Inflammatory macrophage treated with lipopolysaccharide for 1 hour (primary cell): ENCODE measurements at places on chromosomes 1 and 21.
A peak's percentile ranks its signal among the peaks of the same experiment; 100 is the strongest.

DNA sequence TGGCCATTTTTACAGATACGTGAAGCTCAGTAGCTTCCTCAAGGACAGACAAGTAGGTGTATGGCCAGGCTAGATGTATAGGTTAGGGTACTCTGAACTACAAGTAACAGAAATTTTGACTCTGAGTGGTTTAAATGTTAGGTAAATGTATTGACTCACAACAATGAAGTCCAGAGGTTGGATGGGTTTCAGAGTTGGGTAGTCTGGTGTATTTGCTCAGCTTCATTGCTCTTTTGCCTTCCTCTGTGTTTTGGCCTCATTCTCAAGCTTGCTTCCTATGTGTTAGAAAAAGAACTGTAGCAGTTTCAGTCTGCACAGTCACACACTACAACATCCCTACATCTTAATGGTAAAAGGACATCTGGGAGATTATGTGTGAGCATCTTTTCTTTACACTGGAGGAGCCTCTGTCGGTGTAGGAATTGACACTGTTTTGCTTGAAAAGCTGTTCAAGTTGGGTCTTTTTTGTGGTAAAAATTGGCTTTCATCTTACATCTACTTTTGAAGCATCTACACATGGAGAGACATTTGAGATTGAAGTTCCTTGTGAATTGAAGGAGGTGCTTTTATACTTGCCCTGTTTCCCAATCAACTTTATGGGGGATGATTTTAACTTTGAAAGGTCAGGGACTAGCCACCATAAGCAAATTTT is 64.4 kb downstream of the MAST2 start:
- no peak for DNase-seq

DNA sequence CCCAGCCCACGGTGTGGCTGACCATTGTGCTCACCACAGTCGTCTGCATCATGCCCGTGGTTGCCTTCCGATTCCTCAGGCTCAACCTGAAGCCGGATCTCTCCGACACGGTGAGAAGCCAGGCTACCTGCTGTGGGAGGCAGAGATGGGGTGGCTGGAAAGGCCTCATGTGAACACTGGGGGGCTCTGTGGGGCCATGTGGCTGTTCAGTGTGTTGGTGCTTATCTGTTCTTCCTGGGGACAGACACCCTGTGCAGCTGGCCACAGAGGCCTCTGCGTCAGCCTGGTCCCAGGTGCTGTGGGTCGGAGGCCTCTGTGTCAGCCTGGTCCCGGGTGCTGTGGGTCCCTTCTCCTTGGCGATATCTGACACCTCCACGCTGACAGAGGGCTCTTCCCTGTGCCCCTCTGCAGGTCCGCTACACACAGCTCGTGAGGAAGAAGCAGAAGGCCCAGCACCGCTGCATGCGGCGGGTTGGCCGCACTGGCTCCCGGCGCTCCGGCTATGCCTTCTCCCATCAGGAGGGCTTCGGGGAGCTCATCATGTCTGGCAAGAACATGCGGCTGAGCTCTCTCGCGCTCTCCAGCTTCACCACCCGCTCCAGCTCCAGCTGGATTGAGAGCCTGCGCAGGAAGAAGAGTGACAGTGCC is 23.2 kb downstream of the ATP8B2 start:
- no peak for DNase-seq

- no peak for DNase-seq
These were observed 41.2 kb upstream of the CFAP298 start for GRCh38 chr21:32653326-32653901.

DNA sequence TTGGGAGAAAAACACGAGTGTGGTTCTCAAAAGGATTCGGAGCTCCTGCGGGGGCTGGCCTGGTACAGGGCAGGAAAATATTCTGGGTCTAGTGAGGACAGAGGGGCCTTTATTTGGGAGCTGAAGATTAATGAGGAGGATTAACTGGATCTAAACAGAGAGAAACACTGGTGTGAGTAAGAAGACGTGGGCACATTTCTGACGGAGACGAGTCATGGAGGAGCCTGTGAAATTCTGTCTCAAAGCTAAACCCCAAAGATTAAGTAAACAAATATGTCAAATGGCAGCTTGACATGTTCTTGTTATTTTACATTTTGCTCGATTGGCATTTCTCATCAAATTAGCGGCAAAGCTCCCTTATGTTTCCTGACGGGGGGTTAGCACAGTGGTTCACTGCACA is 12.8 kb downstream of the PROK1 start:
- DNase-seq: no peak

DNA sequence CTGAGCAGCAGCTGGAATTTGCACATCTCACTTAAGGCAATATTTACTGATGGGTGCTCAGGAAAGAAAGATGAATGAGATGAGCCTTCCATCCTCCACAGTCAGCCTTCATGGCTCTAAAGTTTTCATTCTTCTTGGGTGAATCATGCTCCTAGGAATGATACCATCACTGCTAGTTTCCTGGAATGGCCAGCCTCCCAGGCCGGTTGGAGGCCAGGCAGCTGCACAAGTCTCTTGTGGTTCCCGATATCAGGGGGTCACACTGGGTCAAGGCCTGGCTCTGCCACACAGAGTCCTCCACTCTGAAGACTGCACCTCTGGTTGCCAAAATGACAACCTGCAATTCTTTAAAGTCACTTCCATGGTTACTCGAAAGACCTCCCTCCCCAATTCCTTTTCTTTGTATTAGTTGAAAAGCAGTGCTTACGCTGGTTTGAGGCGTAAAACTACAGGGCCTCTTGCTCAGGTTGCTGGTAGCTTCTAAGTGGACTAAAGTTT is 46.2 kb upstream of the PALMD start:
- DNase-seq: no peak

GRCh38 chr21:46095814-46096595 is 1.9 kb upstream of the COL6A2 start:
- DNase-seq: no peak

GRCh38 chr1:50424045-50424883 is 1.0 kb upstream of the DMRTA2 start:
- DNase-seq: no peak

- DNase-seq: no peak
These were observed 169.2 kb upstream of the SGIP1 start for GRCh38 chr1:66364578-66365391.

- no peak for DNase-seq
These were observed 44.7 kb upstream of the LAX1 start for GRCh38 chr1:203720242-203720641.

- no peak for DNase-seq
These were observed 5.4 kb downstream of the ZSWIM5 start for GRCh38 chr1:45200906-45201500.

- no peak for DNase-seq
These were observed 44.9 kb upstream of the USP24 start for GRCh38 chr1:55259911-55260609.

- DNase-seq: no peak
These were observed 5.0 kb downstream of the LRRC71 start for GRCh38 chr1:156925154-156926010.

DNA sequence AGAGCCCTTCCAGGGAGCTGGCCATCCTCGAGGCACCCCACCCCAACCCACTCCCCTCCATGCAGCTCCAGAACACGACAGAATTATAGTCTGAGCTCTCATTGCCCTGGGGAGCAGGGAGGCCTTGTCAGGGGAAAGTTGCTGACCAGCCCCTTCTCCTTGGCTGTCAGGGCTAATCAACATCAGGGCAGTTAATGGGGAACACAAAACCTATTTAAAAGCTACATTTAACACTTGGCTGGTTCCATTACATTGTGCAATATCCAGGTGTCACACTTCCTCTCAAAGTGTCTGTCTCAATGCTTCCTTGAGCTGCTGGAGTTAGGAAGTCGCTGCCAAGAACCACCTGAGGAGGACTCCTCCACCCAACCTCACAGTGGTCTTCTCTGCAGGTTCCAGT is 111.8 kb upstream of the GRIK3 start:
- DNase-seq: no peak

- peak; percentile 91 for DNase-seq
These were observed 30.6 kb upstream of the CTPS1 start for GRCh38 chr1:40948741-40949443.

GRCh38 chr21:14527696-14528652 is 18.1 kb downstream of the SAMSN1 start:
- DNase-seq: peak; percentile 64

DNA sequence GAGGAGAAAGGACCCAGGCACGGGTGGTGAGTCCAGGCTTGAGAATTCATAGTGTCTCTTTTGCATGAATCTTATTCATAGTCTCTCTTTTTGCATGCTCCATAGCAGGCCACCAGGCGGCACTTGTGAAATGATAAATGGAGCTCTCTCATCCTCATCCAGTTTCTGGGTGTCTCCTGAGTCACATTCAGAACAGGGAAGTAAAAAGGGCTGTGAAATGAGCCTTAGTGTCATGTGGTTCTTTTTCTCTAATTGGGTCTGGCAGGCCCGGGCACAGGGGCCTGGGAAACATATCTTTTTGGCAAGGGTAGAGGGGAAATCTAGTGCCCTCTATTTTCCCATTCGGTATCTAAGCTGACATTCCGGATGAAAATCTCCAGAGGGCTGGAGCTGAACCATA is 19.1 kb upstream of the NCF2 start:
- peak; percentile 93 for DNase-seq

GRCh38 chr21:38917043-38917774 is 111.5 kb downstream of the ETS2 start:
- DNase-seq: no peak

DNA sequence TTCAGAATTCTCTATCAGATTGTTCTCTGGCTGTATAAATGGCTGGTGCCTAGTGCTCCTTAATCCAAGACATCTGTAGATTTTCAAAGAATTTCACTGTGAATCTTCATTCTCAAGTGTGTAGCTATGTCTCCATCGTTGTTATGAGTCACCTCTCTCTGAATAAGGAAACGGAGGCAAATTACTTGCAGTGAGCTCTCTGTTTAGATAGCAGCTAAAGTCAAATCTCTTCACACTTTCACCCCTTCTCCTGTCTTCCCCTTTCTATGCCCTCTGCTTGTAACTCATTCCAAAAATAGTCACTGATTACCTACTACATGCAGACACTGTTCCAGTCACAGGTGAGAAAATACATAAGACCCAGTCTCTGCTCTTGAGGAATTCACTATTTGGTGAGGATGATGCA is 39.7 kb downstream of the CHML start:
- peak; percentile 51 for DNase-seq

DNA sequence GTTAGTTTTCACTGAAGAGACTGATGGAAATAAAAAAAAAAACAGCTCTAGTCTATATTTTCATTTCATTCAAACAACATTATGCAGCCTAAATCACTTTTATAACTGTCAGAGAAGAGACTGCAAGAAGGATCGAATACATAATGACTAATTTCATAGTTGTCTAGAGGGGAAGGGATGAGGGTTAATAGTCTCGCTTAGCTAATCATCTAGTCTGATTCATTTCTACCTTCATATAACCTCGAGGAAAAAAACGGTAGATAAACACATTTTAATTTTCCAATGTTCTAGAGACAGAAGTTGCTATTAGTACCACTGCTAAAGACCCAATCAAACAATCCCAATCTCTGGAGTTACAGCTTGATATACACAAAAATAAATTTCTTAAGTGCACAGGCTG is 3.5 kb downstream of the FUBP1 start:
- DNase-seq: no peak

GRCh38 chr1:117942293-117942692 is 12.8 kb downstream of the WDR3 start:
- no peak for DNase-seq

GRCh38 chr1:150061632-150062101 is 5.9 kb upstream of the VPS45 start:
- peak; percentile 70 for DNase-seq

DNA sequence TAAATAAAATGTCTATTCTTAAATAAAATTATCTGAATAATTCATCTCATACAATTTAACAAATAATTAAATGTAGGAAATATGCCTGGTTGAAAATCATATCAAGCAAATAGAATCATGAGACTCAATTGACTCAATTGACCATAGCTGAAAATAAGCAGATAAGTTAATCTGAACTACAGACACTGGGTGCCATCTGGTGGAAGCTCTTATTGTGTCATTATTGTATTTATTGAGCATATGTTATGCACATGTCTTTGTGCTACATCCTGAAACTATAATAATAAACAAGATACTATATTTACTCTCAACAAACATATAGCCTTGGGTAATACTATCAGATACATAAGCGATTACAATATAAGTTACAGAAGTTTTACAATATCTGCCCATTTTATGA is 41.0 kb downstream of the BRINP3 start:
- no peak for DNase-seq

- DNase-seq: no peak
These were observed 20.7 kb upstream of the ZC3H12A start for GRCh38 chr1:37453647-37454046.

DNA sequence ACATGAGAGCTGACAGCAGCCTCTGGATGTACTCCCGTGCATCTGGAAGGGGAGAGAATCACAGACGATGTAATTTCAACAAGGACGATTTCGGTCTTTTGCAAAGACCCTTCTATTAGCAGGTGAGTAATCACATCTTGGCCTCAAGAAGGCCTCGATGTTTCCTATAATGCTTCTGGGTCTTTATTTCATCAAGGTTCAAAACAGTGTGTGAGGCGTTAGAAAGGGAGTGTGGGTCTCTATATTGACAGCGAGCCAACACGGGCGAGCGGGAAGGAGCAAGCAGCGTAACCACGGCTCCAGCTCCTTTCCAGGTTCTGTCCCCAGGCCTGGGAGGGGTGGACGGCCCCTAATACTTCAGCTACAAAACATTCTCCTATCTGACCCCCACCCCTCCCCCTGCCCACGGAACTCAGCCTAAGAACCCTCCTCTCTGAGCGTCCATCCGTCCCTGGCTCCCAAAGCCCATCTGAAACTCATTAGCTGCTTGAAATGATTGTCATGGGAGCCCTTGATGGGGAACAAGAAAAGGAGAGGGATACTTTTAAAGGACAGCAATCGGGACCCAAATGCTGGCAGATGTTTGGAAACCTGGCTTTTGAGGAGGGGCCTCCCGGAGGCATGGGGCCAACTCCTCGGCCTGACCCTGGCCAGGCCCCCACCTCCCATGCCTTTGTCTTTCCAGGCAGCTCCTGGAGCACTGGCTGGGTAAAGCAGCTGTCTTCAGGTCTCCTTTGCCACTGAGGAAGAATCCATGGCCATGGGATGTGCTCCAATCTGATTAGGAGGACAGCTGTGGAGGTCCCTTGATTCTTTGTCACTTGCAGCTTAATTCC is 250.8 kb downstream of the FOXD2 start:
- DNase-seq: no peak

DNA sequence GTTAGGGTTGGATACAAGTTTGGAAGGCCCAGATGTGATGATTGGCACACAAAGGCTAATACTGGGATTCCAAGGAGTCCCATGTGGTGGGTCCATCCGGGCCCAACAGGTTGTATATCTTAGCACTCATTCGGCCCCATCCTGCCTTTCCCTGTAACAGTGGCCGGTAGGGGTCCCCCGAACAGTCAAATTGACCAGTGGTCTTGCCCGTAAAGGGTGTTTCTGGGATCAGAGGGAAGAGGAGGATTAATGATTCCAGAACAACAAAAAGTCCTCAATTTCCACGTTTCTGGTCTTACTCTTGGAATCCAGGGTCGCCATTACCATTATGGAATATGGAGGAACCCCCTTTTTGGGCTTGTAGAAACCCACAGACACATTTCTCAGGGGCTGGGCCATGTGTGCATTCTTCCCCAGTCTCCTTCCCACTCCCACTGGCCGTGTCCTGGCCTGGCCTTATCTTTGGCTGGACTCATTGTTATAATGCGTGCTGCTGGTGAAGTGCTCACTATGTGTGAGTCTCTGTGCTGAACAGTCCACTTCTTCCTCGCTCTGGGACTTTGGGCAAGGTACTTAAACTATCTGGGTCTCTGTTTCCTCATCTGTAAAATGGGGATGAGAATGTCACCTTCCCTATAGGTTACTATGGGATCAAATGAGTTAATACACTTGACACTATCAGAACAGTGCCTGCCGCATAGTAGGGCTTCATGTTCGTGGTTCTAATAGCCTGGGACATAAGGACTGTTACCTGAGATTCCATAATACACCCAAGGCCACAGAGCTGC is 161.8 kb downstream of the DYRK1A start:
- no peak for DNase-seq
